ENCODE measurements at places on chromosomes 7 and 10. TPM values are rescaled to one million over a fixed set of nuclear protein-coding genes. Genes with fewer than 3 reads are reported as not detected.

The SPDYE5 gene
- total RNA-seq: not detected

The CHST15 gene
- 117 TPM for total RNA-seq

The FAM25G gene
- total RNA-seq: not detected

The PON3 gene
- total RNA-seq: 0.60 TPM

The CLRN3 gene
- total RNA-seq: not detected

The ARPC1A gene
- 93.7 TPM for total RNA-seq

The PANK1 gene
- total RNA-seq: 1.7 TPM

The SORBS1 gene
- 29.0 TPM for total RNA-seq

The TMEM178B gene
- 0.93 TPM for total RNA-seq

The SORCS3 gene
- total RNA-seq: not detected

The ABCC2 gene
- total RNA-seq: 2.3 TPM

The PROSER2 gene
- total RNA-seq: 5.4 TPM

The SLC39A12 gene
- 0.30 TPM for total RNA-seq

DNA sequence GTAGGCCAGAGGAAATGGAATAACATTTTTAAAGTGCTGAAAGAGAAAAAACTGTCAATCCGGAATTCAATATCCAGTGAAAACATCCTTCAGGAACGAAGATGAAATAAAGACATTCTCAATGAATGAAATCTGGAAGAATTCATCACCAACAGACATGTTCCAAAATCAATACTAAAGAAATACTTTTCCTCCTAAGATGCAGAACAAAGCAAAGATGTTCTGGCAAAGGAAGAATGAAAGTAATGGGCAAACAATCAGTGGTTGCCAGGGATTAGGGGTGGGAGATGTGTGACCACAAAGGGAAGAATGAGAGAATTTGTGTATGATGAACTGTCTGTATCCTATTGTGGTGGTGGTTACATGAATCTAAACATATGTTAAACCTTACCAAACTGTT is 52.8 kb upstream of the EEPD1 start:
- DNase-seq: no peak

- no peak for DNase-seq
Observed at GRCh38 chr10:115129752-115130151, 36.6 kb downstream of the ATRNL1 start.

- no peak for DNase-seq
Observed at GRCh38 chr10:60453036-60453435, 63.4 kb upstream of the ANK3 start.

GRCh38 chr10:11180228-11180627 is 162.6 kb downstream of the CELF2 start:
- DNase-seq: peak; percentile 84

DNA sequence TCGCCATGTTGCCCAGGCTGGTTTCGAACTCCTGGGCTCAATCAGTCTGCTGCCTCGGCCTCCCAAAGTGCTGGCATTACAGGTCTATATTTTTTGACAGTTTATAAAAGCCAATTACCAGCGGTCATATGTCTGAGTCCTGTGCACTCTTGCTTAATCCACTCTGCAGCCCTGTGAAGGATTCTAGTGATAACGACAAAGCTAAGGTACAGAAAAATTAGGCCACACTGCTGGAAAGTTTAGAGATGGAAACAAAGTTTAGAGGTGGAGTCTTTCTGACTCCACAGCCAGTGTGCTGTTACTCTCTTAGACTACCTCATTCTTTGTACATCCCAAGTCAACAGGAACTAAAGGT is 707 bp downstream of the PTER start:
- DNase-seq: no peak

GRCh38 chr7:152202056-152202455 is 176.6 kb downstream of the GALNT11 start:
- no peak for DNase-seq

- DNase-seq: peak; percentile 81
Observed at GRCh38 chr7:117323851-117324711, 1.2 kb upstream of the WNT2 start.

- DNase-seq: no peak
Observed at GRCh38 chr7:40815512-40815911, 680.7 kb downstream of the SUGCT start.

- no peak for DNase-seq
Observed at GRCh38 chr7:31860925-31861324, 173.9 kb downstream of the PPP1R17 start.

GRCh38 chr10:109029870-109030269 is 893.4 kb downstream of the XPNPEP1 start:
- no peak for DNase-seq

GRCh38 chr7:131040467-131040932 is 287.2 kb upstream of the MKLN1 start:
- DNase-seq: no peak

GRCh38 chr7:8251195-8251594 is 10.8 kb downstream of the ICA1 start:
- DNase-seq: no peak

GRCh38 chr10:81031774-81032173 is 494.1 kb downstream of the SH2D4B start:
- no peak for DNase-seq

- no peak for DNase-seq
Observed at GRCh38 chr7:143283381-143283780, 1.4 kb upstream of the TMEM139 start.

DNA sequence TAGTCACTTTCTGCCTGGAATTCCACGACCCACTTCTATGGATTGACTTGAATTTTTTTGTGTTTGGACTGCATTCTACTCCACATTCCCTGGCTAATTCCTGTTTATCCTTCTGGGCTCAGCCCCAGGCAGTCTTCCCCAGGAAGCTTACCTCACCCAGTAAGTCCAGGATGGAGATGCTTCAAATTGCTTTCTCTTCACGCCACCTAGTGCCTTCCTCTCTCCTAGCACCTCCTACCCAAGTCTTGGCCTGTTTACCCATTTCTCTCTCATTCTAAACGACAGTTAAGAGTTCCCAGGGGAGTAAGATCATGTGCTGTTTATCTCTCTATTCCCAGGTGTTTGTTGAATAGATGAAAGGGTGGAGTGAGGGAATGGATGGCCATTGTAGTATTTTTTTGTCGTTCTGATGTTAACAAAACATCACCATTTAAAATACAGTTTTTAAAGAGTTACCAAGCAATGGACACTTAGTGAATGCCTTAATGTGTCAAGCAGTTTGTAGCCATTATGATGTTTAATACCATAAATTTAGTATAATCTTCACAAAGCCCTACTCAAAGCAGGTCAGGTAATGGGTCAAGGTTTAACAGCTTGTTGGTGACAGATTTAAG is 45.5 kb upstream of the TARP start:
- DNase-seq: no peak

DNA sequence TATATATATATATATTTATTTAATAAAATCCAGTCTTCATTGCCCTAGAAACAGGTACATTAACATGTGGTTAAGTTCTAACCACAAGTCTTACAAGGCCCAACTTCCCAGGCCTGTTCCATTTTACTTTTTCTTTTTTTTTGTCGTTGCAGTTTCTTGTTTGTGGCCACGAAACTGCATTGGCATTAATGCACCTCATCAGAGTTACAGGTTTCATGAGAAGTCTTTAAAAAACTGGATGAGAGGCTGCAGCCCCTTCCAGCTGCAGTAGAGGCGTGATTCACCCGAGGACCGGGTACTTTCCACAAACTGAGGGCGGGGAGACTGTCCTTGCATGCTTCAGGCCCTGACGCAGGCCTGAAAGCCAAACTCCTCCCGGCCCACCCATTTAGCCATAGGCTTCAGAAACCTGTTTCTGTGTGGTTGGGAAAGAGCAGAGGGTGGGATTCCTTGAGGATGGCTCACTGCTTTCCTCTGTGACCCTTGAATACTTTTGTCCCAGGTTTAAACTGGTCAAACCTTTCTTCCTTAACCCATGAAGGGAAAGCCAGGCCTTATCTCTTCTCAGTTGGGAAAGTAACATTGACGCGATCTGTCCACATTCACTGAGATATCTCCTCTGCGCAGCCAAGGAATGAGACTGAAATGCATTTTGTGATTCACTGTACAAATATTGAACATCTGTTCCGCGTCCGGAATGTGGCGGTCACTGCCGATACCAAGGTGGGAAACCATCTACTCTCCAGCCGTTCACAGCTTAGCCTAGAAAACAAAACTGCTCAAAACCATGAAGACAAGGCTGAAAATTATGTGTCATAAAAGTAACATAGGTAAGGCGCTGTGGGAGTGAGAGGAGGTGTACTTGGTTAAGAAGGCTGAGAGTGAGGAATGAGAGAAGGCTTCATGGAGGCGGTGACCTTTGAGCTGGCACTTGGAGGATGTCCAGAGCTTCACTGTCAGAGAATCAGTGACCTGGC is 311.7 kb downstream of the GATA3 start:
- no peak for DNase-seq

DNA sequence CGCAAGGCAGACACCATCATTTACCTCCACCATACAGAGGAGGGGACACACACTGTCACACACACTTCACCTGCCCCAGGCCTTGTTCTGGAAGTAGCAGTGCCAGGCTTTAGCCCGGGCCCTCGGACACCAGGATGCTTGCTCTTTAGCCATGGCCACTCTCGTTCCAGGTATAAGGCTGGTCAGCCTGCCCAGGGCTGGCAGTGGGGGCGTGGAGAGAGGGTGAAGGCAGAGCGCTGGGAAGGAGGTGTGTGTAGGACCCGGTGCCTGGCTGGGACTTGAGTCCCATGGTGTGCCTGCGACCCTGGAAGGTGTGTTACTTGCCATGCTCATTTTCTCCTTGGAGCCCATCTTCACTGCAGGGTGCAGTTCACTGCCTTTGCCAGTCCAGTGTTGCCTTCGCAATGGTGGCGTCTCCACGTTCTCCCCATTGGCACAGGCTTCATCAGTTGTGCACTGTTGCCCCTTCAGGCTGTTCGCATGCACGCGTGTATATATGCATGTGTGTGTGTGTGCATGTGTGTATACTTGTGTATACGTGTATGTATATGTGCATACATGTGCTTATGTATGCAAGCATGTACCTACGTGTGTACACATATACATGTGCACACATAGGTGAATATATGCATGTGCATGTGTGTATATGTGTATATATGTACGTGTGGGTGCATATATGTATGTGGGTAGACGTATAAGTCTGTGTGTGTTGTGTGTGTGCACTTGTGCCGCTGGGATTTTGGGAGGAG is 153.4 kb downstream of the CAMK1D start:
- peak; percentile 47 for DNase-seq

DNA sequence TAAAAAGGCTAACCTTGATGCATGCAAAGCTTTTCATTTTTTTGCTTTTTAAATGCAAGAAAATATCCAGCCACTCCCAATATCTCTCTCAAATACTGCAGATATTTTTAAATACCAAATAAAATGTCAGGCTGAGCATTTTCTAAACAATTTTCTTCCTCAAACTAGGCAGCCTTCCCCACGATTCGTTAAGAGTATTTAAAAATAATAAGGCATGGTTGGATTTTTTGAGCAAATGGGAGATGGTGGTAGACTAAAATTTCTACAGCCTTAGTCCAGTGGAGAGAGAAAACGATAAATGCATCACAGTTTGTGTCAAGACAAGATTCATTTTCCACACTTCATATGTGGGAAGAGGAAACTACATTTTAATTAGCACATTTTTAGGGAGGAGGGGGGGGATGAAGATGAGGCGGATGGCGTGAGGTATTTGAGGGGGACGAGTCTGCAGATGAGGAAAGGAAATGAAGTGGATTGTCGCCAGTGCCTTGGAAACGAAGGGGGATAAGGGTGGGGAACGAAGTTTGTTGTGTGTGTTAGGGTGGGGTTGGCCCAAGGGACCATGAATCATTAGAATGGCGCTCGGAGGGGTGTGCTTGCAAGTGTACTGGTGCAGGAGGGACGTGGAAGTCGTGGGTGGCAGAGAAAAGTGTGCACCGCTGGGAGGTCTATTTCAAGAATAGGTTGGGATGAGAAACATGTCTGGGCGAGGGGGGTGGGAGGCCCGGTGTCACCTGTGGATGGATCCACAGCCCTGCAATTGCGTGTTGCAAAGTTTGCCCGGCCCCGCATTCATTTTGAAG is 1.2 kb upstream of the ADD3 start:
- no peak for DNase-seq

- no peak for DNase-seq
Observed at GRCh38 chr7:138842111-138842510, 44.1 kb upstream of the ATP6V0A4 start.

- DNase-seq: no peak
Observed at GRCh38 chr10:97154781-97155180, 31.0 kb downstream of the SLIT1 start.

DNA sequence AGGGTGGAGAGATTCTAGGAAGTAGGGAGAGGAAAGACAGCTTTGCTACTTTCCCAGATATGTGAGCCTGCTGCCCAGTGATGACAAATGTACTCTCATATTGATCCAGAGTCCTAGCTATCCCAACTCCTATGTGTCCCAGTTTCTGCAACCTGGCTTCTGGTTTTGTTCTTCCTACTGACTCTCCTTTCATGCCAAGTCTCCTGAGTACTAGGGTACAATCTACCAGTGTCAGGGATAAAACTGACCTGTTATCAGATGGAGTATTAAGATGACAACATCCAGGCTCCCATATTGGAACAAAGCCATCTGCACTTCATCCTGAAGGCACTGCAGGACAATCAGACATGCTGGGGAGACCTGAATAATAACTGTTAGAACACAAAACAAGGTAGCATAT is 233.7 kb upstream of the PHYHIPL start:
- no peak for DNase-seq

- no peak for DNase-seq
Observed at GRCh38 chr10:110268971-110269370, 35.7 kb downstream of the SMNDC1 start.

DNA sequence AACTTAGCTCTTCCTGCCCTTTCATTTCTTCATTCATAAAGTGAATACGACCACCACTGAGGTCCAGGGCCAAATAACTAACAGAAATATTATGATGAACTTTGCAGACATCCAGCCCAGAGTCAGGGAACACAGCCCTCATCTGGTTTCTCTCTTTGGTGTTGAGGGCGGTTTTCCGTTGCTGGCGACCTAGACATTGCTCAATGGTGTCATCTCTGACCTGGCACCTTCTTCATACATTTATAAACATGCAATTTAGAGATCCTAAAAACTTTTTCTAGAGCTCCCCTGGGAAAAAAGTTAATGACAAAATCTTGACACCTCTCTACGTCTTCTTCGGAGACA is 324 bp upstream of the TET1 start:
- DNase-seq: no peak

- DNase-seq: no peak
Observed at GRCh38 chr10:95561864-95562177, 650 bp upstream of the SORBS1 start.
